ENCODE measurements at places on chromosomes 3 and 15.

GRCh38 chr3:45987368-45988291 lies 8.0 kb downstream of the FYCO1 start:
- DNase-seq, result peak; percentile 51

DNA sequence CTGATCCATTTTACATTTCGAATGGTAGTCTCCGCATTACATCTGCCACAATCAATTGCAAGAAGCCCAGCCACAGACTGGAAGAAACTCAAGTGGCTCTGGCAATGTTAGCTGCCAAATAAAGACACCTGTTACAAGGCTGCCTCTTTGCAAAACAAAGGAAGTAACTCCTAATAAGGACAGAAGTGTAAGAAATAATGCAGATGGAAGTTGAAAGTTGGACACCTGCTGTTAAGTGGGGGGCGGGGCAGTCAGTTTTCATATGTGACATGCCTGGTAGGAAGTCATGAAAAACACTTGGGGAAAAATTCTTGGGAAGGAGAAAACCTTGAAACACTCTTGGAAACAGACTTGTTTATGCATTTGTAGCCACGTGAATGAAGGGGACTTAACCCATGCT lies 54.1 kb upstream of the ATP2C1 start:
- no peak for DNase-seq

GRCh38 chr3:11712646-11713045 lies 68.9 kb upstream of the VGLL4 start:
- no peak for DNase-seq

DNA sequence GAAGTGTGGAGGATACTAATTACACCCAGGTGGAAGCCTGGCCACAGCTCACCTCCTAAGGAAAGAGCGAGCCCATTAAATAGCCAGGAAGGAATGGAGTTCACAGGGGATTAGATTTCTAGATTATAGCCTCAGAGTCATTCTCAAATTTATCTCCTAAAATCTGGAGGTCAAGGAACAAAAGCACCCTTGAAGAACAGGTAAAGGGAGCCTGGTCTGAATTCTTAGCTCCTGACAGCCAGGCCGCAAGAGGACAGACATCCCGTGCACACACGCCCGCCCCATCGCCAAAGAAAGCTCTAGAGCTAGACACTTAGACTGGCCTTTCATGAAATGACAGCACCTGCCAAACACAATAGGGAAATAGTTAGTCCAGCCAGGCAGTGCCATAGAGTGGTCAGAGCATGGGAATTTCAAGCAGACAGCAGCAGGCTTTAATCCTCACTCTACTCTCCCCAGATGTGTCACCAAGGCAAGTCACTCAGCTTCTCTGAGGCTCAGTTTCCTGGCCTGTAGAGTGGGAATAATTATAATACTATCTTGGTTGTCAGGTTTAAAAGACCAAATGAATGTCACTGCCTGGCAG lies 59.2 kb downstream of the LIPC start:
- DNase-seq, result no peak

DNA sequence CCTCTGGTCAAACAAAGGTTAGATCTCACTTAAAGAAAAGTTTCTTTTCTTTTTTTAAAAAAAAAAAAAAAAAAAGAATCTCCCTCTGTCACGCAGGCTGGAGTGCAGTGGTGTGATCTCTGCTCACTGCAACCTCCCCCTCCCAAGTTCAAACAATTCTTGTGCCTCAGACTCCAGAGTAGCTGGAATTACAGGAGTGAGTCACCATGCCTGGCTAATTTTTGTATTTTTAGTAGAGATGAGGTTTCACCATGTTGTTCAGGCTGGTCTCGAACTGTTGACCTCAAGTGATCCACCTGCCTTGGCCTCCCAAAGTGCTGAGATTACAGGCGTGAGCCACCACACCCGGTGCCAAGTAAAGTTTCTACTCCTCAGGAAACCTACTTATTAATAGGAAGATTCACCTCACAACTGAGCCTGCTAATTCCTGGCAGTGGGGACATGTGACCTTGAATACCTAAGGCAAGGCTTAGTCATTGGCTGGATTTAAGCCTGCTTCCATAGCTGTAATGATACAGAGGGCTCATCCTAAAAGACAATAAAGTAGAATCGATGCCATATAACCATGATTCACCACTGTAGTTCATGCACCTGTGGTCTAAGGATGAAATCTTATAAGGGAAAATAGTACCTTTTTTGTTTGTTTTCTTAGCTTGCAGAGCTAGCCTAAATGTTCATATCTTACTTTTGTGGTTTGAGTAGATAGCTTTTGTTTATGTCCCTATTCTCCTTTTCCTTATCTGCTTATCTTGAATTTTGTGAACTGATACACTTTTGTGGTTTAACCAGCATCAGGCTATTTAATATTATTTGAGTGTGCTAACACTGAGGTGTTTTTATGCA lies 24.8 kb upstream of the RBMS3 start:
- peak; percentile 62 for DNase-seq

GRCh38 chr3:129534428-129535027 lies 6.1 kb downstream of the RHO start:
- no peak for DNase-seq

DNA sequence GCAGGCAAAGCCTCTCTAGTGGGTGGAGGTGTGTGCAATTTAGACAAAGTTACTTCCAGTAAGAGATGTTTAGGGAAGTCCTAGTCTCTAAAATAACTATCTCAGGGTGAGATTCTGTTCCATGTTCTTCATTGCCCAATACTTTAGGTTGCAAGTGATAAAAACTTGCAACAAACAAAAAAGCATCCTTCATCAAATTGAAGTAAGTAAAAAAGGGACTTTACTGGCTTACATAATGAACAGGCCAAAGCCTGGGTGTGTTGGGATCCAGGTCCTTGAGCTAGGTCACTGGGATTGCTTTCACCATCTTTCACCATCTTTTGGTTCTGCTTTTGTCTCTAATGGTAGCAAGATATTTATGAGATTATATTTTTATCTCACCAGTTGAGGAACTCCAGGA lies 38.3 kb downstream of the CX3CR1 start:
- no peak for DNase-seq

DNA sequence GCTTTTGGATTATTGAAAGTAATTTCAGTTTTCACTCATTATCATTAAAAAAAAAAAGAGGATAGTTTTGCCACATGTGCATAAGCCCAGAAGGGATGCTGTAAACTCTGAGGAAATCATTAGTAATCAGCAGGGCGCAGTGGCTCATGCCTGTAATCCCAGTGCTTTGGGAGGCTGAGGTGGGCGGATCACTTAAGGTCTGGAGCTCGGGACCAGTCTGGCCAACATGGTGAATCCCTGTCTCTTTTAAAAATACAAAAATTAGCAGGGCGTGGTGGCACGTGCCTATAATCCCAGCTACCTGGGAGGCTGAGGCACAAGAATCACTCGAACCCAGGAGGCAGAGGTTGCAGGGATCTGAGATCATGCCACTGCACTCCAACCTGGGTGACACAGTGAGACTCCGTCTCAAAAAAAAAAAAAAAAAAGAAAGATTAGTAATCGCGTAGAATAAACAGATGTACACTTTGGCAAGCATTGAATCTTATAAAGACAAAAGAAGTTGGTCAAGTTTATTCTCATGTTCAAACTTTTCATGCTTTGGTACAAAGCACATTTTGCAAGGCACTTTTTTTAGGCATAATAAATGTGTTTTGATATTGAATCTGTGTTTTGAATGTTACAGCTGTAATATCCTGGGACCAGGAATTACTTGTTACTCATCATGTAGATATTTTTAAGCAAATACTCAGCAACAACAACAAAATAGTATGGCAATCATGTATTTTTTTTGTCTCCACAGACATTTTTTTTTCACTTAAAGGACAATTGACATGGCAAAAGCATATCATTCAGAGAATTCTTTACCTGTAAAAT lies 93.2 kb upstream of the AGTR1 start:
- DNase-seq, result peak; percentile 2

DNA sequence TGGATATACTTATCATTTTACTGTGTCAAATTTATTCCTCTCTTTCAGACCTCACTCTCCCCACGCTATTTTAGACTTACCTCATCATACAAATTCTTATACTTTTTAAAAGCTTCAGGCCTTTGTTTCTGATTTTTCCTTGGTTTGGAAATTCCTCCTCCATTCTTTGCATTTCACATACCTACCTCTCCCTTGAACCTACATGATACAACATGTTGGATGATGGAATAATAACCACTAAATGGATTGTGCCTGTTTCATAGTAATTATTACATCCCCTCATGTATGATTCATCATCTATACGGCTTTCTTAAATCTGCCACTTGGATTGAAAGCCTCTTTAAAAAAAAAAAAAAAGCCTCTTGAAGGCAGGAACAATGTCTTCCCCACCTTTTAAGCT lies 24.6 kb downstream of the TRIP4 start:
- DNase-seq, result no peak

GRCh38 chr15:51403946-51404695 lies 62.7 kb downstream of the GLDN start:
- no peak for DNase-seq

DNA sequence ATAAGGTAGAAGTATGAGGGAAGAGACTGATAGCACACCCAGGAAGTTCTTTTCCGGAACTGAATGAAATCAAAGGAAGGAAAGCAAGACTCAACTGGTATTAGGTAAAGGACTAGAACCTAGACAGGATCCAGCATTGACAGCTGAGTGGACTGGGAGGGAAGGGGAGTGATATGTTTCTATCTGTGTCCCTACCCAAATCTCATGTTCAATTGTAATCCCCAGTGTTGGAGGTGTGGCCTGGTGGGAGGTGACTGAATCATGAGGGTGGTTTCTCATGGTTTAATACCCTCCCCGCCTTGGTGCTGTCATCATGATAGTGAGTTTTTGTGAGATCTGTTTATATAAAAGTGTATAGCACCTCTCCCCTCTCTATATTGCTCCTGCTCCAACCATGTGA lies 415.9 kb upstream of the KCNMB2 start:
- no peak for DNase-seq

DNA sequence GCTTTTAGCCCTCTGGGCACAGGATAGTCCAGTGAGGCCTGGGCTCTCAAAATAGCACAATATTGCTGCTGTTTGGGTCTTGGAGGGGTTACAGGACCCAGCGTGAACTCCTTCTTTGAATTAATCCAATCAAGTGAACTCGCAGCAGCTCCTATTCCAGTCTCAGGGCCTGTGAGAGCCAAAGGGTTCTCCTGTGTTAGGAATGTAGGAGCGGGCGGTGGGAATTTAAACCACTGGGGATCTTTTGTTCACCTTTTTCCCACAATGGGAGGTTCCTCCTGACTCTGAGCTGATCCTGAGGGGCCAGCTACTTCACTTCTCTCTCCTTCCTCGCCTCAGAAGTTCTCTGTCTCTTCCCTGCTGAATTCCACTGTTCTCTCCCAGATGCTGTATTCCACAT lies 504.0 kb downstream of the UNC13C start:
- DNase-seq, result no peak

DNA sequence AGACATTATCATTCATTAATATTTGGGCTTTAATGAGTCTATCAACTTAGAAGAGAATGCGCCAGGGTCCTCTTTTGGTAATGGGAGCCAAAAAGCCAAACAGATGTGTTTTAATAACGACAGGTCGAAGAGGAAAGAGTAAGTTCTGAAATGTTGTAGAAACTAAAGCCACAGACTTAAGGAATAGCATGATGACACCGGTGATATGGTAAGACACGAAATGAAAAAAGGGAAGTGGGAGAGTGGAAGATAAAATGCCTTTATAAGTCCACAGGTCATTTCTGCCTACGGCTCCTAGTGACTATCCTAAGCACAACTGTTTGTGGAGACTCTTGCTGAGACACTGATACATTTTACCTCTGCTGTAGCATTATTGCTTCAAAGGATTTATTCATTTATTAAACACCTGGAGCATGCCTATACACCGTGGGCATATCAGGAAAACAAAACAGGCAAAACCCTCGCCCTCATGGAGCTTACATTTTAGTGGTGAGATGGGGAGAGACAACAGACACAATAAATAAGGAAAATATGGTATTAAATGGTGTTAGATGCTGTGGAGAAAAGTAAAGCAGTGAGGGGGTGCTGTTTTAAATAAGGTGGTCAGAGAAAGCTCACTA lies 11.7 kb upstream of the CD47 start:
- no peak for DNase-seq

GRCh38 chr3:132416161-132416560 lies 1.1 kb upstream of the DNAJC13 start:
- no peak for DNase-seq

- DNase-seq, result peak; percentile 88
Measured at GRCh38 chr3:45915518-45916231, 27.6 kb upstream of the CXCR6 start.

GRCh38 chr15:38201714-38202113 lies 50.9 kb upstream of the SPRED1 start:
- DNase-seq, result no peak

GRCh38 chr3:141129541-141130011 lies 78.4 kb downstream of the SPSB4 start:
- DNase-seq, result no peak

DNA sequence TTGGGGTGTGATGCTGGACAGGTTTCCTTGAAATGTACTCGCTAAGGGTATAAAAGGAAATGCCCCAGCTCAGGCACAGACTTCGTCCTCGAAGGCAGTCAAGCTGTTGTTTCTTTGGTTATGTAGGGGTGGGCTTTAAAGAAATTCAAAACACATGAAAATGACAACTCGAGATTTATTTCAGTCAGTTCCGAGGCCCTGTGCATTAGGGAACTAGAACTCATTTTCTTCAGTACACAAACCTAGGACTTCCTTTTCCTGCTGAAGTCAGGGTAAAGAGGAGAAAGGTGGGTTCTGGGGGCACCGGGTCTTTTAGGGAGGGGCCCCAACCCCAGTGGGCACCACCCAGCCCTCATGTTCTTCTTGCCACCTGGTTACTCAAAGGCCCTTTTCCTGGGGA lies 7.7 kb downstream of the CCR9 start:
- DNase-seq, result no peak

GRCh38 chr3:154089421-154090420 lies 31.5 kb upstream of the ARHGEF26 start:
- no peak for DNase-seq

DNA sequence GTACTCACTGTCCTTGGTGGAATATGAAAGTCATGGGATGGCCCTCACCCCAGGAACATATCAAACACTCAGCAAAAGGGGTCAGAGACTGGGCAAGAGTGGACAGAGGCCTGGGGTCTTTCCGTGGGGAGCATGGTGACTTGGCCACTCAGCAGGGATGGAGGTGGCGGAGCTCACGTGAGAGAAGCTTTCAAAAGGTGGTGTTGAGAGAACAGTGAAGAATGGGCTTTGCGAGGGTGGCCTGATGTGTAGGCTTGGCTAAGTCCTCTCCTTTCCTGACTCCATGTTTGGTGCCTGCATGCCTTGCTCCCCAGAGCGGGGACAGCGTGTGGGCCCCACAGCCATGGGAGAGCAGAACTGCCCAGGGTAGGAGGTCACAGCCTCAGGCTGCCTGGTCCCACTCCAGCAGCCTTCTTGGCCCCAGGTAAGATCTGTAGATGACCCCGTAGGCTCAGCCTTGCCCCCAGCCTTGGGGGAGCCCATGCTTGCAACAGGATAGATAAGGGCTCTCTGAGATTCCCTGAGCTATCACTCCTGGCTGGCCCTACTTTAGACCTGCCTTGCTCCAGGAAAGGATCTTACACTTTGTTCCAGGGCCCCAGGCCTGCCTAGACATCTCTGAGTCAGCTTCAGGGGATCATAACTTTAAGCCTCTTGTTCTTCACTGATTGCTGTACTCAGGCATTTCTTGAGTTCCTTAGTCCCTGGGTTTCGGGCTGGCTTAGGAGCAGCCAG lies 17.0 kb downstream of the RPLP1 start:
- peak; percentile 56 for DNase-seq

Measured in astrocyte (in vitro differentiated cells and primary cell).